ENCODE measurements at places on chromosomes 12 and 14.

- no peak overlapping the region for H3K27ac ChIP-seq
- no peaks in the 10 kb centered on the region for H3K36me3 ChIP-seq
- no peaks in the 10 kb centered on the region for H3K27me3 ChIP-seq
- no peaks in the 10 kb centered on the region for H3K4me1 ChIP-seq
These were observed 179.6 kb downstream of the SLC35F4 start for GRCh38 chr14:57686304-57686703.

DNA sequence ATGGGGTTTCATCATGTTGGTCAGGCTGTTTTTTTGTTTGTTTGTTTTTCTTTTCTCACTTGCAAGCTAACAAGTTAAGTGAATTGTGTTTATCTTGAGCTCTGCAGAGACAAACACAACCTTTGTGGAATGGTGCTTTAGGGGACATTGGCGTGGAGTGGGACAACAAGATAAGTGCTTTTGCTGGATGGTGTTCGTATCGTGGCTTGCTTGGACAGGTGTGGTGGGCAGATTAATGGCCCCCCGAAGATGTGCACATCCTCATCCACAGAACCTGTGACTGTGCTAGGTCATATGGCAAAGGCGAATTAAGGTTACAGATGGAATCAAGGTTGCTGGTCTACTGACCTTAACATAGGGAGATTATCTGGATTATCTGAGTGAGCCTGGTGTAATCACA is 7.0 kb downstream of the MLXIP start:
- H3K27ac ChIP-seq = no peak overlapping the region
- peaks cover 20% of the 10 kb centered on the region for H3K36me3 ChIP-seq
- H3K27me3 ChIP-seq = no peaks in the 10 kb centered on the region
- H3K4me3 ChIP-seq = no peak overlapping the region

DNA sequence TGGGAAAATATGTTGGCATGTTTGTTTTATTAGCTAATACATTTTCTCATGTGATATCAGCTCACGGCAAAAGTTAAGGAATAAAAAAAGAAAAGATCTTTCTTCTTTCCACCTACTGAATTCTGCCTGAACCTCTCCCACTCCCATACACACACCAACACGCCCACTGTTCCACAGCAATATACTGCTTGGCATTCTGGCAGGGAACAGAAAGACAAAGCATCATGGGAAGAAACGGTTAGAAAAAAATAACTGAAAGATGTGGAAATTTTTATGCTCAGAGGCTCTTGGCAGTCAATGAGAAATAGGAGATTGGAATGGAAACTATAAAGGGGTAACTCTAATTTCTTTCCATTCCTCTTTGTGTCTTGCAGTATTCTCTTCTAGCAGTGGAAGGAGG is 268.5 kb downstream of the FOXG1 start:
- H3K27me3 ChIP-seq = no peaks in the 10 kb centered on the region
- H3K27ac ChIP-seq = no peak overlapping the region

DNA sequence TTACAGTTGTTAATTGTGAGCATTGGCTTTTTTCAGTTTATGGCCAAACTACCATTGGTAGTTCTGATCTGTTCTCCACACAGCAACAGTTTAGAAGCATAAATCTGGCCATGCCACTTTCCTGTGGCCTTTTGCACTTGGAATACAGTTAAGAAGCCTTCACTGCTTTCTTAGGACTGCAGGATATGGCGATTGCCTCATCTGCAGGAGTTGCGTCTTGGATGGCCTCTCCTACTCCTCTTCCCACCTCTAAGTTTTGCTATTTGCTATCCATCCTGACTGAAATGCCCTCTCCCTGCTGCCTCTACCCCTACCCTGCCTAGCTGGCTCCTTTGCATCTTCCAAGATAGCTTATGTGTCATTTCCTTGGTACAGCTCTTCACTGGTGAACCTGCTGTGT is 12.8 kb upstream of the BMAL2 start:
- H3K27me3 ChIP-seq = no peaks in the 10 kb centered on the region
- no peak overlapping the region for H3K4me3 ChIP-seq
- H3K27ac ChIP-seq = no peak overlapping the region
- H3K36me3 ChIP-seq = peaks cover 67% of the 10 kb centered on the region

DNA sequence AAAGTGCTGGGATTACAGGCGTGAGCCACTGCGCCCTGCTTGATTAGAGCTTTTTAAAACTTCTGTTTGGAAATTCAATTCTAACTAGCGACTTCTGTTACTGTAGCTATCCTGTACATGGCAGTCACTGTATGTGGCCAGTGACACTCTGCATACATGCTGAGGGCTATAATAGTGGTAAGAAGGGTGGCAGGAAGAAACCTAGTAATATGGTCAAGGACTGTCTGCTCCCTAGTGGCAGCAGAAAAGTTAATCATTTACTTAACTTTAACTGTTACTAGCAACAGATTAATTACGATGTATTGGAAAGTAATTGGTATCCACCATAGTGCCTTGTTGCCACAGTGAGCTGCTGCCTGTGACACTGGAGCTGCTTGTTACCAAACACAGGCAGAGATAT is 149.0 kb downstream of the KITLG start:
- DNase-seq = no peak
- H3K36me3 ChIP-seq = no peaks in the 10 kb centered on the region
- H3K27ac ChIP-seq = no peak overlapping the region
- no peaks in the 10 kb centered on the region for H3K4me1 ChIP-seq
- H3K27me3 ChIP-seq = no peaks in the 10 kb centered on the region
- no peak overlapping the region for H3K4me3 ChIP-seq

DNA sequence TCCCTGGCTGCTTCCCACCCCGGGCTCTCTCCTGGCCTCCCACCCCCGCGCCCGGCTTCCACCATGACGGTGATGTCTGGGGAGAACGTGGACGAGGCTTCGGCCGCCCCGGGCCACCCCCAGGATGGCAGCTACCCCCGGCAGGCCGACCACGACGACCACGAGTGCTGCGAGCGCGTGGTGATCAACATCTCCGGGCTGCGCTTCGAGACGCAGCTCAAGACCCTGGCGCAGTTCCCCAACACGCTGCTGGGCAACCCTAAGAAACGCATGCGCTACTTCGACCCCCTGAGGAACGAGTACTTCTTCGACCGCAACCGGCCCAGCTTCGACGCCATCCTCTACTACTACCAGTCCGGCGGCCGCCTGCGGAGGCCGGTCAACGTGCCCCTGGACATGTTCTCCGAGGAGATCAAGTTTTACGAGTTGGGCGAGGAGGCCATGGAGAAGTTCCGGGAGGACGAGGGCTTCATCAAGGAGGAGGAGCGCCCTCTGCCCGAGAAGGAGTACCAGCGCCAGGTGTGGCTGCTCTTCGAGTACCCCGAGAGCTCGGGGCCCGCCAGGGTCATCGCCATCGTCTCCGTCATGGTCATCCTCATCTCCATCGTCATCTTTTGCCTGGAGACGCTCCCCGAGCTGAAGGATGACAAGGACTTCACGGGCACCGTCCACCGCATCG is 1.8 kb downstream of the KCNA1 start:
- H3K4me1 ChIP-seq = peaks cover 29% of the 10 kb centered on the region
- H3K27ac ChIP-seq = no peak overlapping the region
- DNase-seq = no peak

DNA sequence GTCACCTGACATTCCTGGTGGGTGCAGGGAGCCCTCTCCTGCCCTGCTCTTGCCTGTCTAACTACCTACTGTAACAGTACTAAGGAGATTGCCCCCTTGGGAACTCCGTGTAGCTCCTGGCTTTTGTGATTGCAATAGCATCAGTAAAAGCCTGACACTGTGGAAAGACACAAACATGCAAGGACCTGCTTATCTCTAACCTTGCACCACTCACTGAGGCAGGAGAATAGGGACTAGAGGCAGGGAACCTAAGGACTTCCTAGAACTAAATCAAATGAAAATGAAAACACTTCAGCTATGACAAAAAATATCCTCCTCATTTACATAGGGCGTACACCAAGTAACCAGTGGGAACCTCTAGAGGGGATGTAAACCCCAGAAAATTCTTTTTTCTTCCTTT is 28.5 kb downstream of the TUBA1A start:
- no peaks in the 10 kb centered on the region for H3K4me1 ChIP-seq
- H3K27me3 ChIP-seq = no peaks in the 10 kb centered on the region
- no peak for DNase-seq
- H3K4me3 ChIP-seq = no peak overlapping the region
